ENCODE measurements at places on chromosomes 1 and 21.

DNA sequence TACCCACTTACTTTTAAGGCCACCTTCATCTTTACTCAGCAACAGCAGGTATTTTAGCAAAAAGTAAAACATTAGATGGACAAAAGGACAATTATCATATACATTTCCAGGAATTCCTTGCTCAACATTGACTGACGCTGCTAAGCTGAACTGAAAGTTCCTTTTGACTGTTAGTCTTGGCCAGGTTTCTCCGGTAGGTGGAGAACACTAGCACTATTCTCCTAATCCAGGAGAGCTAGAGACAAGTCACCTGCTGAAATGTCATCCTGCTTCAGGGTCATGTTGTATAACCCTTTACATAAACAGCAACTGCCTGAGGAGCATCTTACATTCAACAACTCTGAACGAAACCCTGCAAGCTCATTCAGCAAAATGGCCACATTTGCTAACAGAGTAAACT, 109.0 kb upstream of the ESRRG start:
- DNase-seq, result no peak

DNA sequence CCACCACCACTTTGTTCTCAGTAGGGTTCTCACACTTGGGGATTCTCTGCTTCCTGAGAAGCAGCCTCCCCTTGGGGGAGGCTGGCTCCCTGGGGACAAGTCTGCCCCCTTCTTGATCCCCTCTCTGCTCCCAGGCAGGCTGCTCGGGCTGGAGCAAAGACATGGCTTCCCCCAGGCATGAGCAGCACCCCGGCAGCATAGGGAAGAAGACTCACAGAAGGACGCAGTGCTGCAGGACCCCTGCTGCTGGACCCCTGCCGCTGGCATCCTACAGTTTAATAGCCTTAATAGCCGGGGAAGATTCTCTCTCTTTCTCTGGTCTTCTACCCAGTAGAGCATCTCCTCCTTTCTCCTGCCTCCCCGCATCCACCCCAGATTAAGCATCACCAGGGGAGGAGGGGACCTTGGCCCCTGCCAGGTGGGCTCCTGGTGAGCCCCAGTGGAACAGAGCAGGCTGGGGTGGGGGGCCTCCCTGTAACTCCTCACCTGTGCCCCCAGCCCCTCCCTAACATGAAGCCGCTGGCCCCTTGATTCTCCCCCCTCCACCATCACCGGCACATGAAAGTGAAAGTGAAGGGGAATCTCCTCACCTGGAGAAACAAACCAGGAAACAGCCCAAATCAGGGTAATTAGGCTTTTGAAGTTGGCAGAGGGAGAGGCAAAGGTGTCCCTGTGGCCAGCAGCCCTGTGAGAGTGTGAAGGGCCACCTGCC, 2.5 kb downstream of the WNT3A start:
- DNase-seq, result no peak

GRCh38 chr1:211896958-211897357, 66.4 kb upstream of the LPGAT1 start:
- DNase-seq, result no peak

GRCh38 chr21:39483917-39484316, 32.1 kb downstream of the SH3BGR start:
- peak; percentile 2 for DNase-seq

DNA sequence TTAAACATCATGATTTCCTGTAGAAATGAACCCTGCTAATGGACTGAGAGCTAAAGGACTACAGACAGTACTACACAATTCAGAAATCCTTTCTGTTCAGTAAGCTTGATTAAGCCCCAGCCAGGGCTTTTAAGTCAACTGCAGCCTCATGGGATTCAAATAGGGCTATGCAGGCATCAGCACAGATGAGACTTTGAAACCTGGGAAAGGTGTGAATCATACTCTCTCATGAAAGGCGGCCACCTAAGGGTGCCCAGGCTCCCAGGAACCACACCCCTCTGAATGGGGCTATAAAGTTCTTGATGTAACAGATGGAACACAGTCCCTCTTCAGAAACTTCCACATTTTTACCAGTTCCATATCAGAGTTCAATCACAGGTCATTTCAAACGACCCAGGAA, 7.6 kb downstream of the SIPA1L2 start:
- DNase-seq, result no peak

GRCh38 chr21:26127918-26128317, 42.7 kb downstream of the APP start:
- no peak for DNase-seq

DNA sequence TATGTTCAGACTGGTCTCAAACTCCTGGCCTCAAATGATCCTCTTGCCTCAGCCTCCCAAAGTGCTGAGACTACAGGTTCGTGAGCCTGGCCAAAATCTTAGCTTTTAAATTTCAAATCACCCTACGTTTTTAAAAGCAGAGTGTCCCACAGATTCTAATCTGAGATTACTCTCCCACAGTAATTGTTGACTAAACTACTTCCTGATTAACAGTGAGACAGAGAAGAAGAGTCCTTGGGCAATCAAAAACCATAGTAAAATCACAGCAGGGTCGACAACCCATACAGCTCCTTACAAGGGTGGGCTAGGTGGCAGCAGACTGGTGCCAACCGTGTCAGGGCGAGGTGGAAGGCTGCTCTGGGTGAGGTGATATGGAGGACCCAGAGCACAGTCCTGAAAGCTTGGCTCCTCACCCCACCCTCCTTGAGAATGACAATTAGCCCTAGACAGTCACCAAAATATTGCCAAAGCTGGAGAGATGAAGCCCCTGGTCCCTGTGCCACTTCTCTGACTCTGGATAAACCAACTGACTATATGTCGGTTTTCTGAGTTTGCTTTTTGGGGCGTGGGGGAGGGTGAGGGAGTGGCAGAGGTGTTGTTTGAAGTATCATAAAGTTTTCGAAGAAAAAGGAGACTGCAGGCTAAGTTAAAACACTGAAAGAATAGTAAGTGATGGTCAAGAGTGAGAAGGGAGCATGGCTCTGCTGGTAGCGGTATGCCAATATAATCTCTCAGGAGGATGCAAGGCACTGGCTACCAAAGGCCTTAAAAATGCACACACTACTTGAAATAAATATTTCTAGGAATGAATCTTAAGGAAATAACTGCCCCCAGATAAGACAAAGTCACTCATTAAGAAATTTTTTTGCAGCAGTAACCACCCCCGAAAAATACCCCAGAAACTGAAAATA, 86.8 kb downstream of the SLC45A1 start:
- DNase-seq, result no peak

DNA sequence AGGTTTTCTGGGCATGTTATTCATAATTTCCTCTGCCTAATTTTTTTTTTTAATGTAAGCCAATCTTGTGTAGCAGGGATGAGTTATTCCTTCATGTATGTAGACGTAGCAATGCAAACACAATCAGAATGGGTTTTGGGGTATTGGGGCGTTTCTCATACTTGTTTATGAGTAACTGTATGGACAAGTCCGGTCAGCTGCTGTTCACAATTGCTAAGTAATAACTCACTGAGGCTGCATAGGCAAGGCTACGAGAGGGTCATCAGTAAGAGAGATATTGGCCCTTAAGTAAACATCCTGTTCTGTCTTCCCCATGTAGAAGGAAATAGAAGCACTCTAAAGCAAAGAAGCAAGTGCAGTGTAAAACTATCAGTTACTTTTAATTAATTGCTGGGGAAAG, 9.5 kb upstream of the TARS2 start:
- DNase-seq, result peak; percentile 47

GRCh38 chr1:71228742-71229365, 148.0 kb upstream of the ZRANB2 start:
- no peak for DNase-seq

- DNase-seq, result no peak
Observed at GRCh38 chr21:22106720-22107410, 1108.7 kb downstream of the NCAM2 start.

DNA sequence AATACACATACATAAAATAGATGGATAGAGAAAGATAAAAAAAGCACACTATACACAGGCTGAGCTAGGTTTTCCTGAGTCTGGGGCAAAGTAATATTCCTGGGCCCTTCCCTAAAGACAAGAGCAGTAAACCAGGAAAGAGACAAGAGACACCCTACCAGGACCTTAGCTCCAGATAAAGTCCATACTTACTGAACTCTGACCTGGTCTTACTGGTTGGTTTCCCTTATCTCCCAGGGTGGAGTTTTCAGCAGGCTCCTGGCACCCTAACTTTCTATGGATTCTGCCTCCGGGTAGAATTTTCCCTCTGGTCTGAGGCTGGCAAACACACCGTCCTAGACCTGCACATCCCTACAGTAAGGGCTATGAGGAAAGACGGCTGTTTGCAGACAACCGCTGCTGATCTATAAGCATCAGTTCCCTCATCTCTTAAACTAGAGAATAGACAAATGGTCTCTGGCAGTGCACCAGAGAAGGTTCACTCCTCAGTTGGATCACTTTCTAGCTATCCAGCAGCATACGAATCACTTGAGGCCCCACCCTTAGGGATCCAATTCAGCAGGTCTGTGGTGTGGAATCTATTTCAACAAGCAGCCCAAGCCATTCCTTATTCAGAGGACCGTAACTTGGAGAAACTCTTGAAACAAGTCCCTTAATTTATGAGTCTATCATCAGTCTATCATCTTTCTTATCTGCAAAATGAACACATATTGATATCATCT, 52.0 kb downstream of the ARHGEF11 start:
- peak; percentile 19 for DNase-seq

DNA sequence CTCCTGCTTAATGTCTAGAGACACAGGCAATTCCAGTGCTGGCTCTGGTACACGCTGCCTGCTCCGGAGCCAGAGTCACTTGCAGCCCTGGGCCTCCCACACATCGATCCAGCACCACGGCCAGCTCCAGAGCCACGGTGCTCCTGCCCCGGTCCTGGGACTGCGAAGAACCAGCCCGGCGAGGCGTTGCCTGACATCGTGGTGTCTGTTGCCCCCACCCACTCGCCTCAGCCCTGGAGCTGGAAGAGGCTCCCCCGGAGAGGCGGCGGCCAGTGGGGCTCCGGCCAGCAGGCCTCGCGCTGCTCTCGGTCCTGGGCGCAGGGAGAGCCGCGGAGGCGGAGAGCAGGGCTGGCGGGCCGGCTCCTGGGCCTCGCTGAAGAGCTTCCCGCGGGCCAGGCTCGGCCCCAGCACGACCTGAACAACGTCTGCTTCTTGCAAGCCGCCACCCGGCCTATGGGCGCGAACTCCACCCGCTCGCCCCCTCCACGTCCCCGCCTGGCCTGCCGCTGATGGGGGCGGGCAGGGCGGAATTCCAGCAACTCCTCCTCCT, 364.8 kb downstream of the CEP170 start:
- no peak for DNase-seq

- DNase-seq, result peak; percentile 84
Observed at GRCh38 chr1:157496121-157496526, 56.2 kb downstream of the FCRL5 start.

DNA sequence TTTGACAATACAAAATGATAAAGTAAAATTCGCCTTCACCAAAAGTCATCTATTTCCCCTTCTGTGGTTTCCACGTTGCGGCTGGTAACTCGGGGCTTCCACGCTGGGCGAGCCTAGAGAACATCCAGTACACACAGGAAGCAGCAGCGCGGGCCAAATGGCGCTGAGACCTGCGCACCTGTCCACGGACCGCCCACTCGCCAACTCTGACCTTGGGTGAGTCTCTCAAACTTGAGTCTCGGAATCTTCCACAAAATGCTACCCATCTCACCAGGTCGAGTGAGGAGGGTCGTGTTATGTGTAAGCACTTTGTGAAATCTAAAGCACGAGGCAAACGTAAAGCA, 820 bp upstream of the TTF2 start:
- DNase-seq, result peak; percentile 85

GRCh38 chr1:200900877-200901276, 6.2 kb downstream of the INAVA start:
- no peak for DNase-seq

- no peak for DNase-seq
Observed at GRCh38 chr1:207812778-207813511, 61.1 kb downstream of the CD46 start.

DNA sequence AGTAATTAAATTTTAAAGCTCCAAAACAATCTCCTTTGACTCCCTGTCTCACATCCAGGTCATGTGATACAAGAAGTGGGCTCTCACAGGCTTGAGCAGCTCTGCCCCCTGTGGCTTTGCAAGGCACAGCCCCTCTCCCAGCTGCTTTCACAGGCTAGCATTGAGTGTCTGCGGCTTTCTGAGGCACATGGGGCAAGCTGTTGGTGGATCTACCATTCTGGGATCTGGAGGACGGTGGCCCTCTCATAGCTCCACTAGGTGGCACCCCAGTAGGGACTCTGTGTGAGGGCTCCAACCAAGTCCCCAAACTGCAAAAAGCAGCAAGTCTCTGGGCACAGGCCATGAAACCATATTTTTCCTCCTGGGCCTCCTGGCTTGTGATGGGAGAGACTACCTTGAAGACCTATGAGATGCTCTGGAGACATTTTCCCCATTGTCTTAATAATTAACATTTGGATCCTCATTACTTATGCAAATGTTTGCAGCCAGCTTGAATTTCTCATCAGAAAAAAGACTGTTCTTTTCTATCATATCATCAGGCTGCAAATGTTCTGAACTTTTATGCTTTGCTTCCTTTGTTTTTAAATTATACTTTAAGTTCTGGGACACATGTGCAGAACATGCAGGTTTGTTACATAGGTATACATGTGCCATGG, 554.1 kb upstream of the OLFM3 start:
- peak; percentile 46 for DNase-seq

DNA sequence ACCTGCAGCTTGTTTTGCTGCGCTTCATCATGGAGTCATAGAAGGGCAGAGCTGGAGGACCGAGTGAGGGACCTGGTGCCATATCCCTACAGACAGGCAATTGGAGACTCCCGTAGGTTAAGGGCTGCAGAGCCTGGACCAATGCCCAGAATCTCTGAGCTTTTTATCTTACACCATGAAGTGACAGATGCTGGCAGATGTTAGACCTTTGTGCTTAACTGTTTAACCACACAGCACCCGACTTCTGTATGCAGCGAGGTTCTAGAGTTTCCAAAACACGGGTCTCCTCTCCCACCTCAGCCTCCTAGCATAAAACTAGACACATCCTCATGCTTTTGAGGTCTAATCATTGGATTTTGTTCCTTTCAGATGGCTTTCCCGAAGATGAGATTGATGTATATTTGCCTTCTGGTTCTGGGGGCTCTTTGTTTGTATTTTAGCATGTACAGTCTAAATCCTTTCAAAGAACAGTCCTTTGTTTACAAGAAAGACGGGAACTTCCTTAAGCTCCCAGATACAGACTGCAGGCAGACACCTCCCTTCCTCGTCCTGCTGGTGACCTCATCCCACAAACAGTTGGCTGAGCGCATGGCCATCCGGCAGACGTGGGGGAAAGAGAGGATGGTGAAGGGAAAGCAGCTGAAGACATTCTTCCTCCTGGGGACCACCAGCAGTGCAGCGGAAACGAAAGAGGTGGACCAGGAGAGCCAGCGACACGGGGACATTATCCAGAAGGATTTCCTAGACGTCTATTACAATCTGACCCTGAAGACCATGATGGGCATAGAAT, 47.6 kb downstream of the B3GALT5 start:
- peak; percentile 59 for DNase-seq

DNA sequence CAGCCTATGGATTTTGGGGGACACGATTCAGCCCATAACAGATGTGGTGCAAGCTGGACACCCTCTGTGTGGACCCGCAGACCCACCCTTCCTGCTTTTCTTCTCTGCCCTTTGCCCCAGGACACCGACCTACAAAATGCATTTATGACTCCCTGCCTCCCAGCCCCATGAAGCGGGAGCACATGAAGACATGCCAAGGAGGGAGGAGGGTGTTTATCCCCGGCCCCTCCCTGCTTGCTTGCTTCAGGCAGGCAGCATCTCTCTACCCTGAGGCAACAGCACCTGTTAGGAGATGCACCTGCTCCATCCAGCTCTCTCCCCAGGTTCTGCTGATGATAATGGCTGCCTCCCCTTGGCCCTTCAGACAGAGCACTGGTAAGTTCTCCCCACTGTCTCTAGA, 187.5 kb downstream of the PSMG1 start:
- DNase-seq, result no peak
